ENCODE measurements at places on chromosomes 16 and 17.

- no peak for DNase-seq
Measured at GRCh38 chr17:28039251-28039650, 3.2 kb upstream of the NLK start.

GRCh38 chr17:45979137-45979536 lies 19.9 kb upstream of the STH start:
- DNase-seq, result no peak

DNA sequence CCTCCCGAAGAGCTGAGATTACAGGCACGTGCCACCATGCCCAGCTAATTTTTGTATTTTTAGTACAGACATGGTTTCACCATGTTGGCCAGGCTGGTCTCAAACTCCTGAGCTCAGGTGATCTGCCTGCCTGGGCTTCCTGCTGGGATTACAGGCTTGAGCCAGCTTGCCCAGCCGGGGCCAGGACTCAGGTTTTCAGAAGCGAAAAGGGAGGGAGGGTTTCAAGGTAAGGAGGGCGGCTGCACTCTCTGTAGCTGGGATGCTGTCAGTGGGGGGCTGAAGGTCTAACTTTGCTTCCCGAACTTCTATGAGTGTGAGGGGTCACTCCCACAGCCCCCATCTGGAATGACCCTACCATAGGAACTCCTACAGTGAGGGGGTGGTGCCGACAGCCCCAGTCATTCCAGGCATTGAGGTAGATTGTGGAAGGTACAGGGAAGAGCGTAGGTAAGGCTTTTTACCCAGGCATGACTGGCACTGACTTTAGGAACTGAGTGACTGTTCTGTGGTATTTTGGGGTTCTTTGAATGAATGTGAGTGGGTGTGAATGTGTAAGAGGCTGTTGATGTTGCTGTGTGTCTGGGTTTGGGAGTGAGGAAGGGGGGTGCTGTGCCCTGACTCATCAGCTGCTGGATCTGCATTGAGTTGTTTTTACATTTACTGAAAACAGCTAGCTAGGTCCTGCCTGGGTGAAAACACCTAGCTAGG lies 3.8 kb upstream of the C1QL1 start:
- DNase-seq, result peak; percentile 15

DNA sequence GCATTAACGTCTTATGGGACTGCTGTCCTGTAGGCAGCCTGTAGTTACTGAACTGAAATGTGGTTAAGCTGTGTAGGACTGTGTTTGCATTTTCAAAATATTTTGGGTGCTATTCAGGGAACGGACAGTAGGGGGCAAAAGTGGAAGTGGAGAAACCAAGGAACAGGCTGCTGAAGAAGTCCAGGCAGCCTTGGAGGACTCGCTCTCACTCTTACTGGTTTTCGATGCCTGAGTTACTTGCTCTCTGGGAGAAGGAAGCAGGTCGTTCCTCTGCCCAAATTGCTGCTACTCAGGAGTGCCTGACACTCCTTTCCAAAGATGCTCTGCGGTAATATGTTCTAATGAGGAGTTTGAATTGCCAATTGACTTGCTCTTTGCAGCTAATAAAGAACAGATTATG lies 64.5 kb upstream of the RBFOX1 start:
- DNase-seq, result no peak

- DNase-seq, result peak; percentile 50
Measured at GRCh38 chr17:59357219-59357697, 25.8 kb downstream of the YPEL2 start.

GRCh38 chr17:50051082-50051576 lies 4.8 kb upstream of the ITGA3 start:
- DNase-seq, result no peak

DNA sequence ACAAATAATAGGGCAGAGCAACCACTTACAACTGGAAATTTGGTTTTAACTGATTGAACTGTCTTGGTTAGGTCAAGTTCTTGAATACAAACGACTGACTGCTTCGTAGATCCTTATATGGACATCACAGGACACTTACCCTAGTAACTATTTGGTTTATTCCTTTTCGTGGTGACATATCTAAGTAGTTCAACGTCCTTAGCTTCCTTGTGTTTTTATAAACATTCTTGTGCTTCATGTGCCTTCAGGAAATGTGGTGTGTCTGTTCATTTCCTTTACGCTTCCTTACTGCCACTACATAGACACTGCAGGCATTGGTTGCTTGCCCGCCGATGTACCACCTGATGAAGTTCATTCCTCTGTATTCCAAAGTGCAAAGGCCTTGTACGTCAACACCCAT lies 59.3 kb downstream of the USP10 start:
- DNase-seq, result no peak

DNA sequence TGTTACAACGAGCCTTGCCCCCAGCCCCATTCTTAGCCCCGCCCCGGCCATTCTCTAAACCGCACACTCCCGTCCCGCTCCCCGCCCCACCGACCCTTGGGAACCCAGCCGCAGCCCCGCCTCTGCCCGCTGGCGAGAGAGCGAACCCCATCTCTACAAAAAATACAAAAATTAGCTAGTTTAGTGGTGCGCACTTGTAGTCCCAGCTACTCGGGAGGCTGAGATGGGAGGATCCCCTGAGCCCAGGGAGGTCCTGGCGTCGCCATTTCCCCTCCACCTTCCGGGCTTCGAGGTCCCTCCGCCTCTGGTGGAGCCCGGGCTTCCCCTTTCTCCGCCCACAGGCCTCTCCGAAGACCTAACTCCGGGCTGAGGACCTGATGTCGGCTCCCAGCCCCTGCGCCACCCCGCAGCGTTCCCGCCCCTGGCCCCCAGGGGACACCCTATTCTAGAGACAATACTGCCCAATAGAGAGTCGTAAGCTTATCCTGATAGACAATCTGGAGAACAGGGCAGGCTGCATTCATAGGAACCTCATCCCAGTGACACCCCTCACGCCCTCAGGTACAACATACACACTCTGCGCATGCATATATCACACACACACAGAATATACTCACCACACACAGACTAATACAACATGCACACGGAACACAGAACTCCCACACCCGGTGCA lies 480 bp upstream of the PROCA1 start:
- DNase-seq, result no peak

DNA sequence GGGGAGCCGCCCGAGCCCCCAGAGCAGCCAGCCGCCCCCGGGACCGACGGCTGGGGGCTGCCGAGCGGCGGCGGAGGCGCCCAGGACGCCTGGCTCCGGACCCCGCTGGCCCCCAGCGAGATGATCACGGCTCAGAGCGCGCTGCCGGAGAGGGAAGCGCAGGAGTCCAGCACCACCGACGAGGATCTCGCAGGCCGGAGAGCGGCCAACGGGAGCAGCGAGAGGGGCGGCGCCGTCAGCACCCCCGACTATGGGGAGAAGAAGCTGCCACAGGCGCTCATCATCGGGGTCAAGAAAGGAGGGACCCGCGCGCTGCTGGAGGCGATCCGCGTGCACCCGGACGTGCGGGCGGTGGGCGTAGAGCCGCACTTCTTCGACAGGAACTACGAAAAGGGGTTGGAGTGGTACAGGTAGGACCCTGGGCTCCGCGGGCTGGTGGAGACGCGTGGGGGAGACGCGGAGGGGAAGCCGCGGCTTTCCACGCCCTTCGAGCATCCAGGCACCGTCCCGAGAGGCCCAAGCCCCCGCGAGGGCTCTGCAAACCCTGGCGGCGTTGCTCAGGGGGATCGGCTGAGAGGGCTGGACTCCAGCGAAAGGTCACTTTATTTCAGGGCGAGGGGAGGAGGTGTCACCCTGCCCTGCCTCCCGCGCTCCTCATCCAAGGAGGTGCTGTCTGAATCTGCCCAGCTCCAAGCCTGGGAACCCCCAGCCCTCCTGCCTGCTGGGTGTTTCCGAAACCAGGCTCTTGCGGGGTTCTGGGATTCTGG lies 1.2 kb downstream of the HS3ST4 start:
- DNase-seq, result no peak

DNA sequence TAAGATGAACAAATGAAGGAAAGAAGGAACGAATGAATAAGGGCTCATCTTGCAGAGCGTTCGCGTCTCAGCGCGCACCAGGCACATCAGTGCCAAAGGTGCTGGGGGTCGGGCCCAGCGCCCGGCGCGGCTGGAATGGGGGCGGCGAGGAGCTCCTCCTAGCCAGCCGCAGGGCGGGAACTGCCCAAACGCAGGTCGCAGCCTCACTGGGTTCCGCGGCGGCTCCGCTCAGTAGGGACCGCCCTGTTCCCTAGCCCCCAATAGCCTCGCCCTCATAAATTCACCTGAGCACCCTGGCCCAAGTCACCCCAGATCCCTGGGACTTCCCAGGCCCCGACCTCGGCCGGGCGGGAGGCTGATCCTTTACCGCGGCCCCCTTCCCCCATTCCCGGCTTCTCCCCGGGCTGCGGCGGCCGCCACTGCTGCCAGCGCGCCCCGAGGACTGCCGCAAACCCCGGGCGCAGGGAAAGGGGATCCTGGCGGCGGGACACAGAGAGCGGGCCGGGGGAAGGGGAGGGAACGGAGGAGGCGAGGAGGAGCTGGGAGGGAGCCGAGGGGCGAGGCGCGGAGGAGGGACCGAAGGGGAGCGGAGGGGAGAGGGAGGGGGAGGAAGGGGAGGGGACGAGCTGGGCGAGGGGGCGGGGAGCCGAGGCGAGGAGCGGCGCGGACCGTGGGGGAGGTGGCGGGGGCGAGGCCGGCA lies 377 bp upstream of the CRHR1 start:
- DNase-seq, result no peak

GRCh38 chr16:22320572-22321339 lies 23.5 kb downstream of the POLR3E start:
- DNase-seq, result no peak

- no peak for DNase-seq
Measured at GRCh38 chr17:2723505-2723996, 12.0 kb upstream of the CLUH start.

DNA sequence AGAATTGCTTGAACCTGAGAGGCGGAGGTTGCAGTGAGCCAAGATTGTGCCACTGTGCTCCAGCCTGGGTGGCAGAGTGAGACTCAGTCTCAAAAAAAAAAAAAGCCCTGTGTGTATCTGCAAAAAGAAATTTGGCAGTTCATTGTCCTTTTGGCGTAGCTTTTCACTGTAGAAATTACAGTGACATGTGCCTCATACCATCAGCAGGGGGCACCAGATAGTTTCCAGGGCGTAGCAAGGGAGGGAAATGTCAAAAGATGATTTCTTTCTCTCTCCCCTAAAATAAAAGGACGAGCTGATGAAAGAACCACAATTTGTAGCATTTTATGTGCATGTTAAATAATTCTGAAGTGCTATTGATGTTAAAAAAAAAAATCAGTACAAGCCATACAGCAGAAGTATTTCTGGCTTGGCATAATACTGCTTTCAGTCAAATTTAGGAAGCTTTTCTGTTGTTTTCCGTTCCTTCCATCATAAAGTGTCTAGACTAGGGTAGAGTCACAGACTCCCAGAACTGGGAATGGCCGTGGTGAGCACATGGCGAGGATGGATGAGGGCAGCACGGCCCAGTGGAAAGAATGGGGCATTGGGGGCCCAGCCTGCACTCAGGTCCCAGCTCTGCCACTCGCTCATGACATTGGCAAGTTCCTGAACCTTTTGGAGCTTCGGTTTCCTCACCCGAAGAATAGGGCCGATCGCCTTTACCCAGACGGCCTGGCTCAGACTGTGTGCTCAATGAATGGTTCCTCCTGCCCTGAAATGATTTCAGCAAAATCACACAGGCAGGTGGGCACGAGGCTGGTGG lies 59.8 kb upstream of the RPH3AL start:
- peak; percentile 26 for DNase-seq

GRCh38 chr17:79866791-79867518 lies 27.7 kb upstream of the CBX4 start:
- no peak for DNase-seq

- DNase-seq, result no peak
Measured at GRCh38 chr17:7824021-7824924, 9.7 kb upstream of the KDM6B start.

- no peak for DNase-seq
Measured at GRCh38 chr16:56953006-56953405, 8.7 kb upstream of the CETP start.

- no peak for DNase-seq
Measured at GRCh38 chr16:50721549-50722404, 20.1 kb upstream of the CYLD start.

DNA sequence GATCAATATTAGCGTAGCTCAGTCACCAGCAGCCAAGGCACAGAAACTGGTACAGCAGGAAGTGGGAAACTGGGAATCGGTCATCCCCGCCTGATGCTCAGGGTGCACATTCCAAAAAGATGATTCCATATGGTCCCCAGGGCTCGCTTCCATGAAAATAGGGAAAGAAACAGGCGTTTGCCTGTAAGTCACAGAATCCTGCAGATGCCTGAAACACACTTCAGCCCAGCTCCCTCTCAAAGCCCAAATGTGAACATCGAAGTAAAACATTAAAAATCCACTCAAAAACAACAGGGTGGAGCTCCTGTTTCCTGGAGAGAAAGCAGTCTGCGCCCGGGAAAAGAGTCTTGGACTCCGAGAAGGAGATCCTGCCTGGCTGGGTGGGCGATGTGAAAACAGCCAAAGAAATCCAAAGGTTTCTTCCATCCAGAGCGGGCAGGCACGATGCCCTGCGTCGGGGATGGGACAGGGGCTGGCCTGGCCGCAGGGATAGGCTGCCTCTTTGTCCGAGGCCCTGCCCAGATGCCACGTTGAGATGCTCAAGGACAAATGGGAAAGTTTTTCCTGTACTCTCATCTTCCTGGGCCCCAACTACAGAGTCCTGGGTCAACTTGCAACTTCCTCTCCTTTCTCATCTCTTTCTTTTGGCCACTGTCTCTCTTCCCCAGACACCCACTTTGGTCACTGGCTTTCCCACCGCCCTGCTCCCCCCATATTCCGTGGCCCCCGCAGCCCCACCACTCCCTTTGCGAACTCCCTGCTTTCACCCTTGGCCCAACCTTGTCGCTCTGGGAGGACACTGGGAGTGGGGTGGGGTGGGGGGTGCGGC lies 743 bp downstream of the WIPI1 start:
- peak; percentile 45 for DNase-seq

DNA sequence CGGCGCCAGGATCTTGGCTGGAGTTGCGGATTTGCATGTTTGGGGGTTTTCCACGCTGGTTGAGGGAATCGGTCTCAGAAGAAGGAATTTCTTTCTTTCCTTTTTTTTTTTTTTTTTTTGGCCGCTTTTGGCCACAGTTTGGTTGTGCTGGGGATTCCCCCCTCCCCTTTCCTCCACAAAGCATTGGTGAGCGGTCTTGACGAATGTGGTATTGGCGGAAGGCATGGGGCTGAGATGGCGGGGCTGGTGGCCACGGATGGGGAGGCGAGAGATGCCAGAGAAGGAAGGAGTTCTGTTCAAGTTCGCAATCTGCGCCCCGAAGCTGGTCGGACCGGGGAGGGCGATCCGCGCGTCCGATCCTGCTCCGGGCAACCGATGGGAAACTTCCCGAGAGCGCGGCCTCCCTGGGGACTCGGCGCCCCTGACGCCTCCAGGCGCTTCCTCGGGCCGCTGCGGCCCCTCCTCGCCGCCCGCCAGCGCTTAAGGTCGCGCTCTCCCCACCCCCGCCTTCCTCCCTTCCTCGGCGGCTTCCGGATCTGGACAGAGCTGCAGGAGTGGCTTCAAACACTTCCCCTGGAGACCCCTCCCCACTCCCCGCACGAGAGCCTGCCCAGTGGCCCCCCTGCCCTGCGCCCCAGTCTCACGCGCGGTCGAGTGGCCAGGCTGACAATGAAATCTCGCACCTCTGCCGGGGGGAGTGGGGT lies 43.2 kb downstream of the RAI1 start:
- DNase-seq, result no peak

- no peak for DNase-seq
Measured at GRCh38 chr16:1363501-1364041, 11.8 kb downstream of the GNPTG start.

Data from HS-27A (cell line).